ENCODE measurements at places on chromosomes 1 and 21.

DNA sequence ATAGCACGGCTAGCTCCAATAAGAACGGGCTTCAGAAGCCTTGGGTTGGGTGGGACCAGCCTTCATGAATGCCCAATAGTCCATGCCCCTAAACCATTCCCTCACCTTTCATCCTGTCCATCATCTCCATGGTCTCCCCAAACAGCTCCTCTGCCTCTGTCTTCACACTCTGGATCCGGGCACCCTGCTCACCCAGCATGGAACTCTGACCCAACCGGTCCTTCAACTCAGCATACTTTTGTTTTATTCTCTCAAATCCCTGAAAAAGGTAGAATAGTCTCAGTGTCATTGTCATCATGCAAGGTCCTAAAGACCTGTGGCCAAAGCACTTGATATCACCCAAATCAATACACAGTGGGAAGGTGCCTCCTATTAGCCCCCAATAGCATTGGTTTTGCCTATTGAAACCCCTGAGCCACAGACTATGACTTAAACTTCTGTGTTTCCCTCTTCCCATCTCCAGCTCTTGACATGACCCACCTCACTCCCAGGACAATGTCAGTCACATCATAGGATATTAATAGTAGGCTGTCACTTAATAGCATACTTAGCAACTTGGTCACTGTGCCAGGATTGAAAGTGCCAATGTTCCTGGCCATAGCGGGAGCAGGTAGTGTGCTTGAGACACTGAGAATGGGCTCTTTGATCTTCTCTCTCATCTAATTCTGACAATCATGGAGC, 33.0 kb downstream of the CAMK1G start:
- DNase-seq, result no peak

DNA sequence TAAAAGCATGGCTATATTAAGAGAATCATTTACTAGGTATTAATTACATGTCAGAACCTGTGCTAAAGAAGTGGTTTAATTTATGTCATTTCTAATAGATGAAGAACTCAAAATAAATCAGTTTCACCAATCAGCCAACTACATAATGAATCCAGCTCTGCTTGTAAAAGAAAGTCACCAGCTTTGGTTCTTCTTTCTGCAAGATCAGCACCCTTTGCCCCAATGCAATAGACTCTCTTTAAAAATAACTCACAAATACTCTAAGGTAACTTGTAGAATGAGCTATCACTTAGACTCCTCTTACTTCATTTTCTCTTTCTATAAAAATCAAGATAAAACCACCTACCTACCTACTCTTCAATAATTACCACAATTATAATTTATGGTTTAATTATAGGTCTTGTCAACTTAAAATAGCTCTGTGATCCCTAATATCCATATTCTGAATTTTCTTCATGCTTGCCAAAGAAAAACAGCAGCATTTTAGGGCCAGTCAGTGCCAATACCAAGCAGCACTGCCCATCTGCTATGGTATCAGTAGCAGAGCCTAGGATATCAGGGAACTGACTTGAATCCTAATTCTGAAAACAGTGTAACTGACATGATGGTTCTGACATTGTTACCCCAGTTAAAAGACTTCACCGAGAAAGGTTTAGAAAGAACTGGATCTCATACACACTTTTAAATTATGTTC, 11.3 kb downstream of the SLC19A2 start:
- no peak for DNase-seq

DNA sequence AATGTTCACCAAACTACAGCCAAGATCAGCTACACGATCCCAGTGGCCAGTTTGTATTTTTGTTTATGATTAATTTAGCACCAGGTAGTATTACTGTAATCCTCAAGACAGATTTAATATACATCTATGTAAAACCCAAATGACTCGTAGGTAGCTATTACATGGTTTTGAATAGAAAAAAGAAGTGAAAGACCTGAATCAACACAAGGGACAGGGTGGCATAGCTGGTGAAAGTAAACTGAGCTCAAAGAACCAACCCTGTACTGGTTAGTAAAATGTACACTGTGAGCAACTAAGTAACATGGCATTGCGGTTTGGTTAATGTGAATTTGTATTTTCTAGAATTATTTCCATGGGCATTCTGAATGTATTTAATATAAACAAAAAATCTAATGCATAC, 8.8 kb downstream of the GPATCH2 start:
- no peak for DNase-seq

- DNase-seq, result no peak
Measured at GRCh38 chr21:36005018-36005417, 55.3 kb downstream of the SETD4 start.

DNA sequence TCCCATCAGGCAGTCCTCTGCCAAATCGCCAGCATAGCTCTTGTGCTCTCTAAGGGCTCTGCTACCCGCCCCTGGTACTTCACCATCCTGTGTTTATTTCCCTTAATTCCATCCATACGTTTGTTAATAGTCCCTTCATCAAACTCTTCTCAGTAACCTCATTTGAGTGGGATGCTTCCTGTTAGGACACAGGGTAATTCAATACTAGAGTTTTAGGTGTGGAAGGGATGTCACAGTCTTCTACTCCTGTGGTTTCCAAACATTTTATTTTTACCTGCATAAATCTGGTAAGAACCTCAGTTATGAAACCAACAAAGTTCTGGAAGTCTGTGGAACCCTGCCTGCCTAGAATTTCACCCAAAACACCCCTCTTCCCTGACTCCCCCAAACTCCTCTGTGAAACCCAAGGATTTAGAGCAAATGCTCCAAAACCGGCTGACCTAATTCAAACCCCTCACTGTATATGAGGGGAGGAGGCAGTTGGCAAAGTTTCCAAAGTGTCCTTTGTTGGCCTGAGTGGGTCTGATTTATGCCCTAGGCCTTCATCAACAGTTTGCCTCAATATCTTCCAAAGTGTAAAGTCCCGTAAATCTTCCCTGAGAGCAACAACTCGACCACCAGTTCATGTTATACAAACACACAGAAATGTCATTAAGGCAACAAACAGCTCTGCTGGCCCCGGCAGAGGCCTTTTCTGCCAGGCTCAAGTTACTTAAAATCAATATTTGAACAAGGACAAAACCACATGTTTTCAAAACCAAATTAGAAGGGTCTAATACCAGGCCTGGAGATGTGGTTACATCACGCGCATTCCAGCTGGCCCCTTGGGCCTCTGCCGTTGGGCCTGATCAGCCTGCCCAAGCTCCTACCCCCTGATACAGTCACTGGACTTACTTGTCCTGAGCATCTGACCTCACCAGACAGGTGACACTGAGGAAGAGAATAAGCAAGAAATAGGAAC, 82.4 kb upstream of the FGGY start:
- DNase-seq, result no peak

- DNase-seq, result no peak
Measured at GRCh38 chr1:228140724-228141225, 696 bp downstream of the GUK1 start.

DNA sequence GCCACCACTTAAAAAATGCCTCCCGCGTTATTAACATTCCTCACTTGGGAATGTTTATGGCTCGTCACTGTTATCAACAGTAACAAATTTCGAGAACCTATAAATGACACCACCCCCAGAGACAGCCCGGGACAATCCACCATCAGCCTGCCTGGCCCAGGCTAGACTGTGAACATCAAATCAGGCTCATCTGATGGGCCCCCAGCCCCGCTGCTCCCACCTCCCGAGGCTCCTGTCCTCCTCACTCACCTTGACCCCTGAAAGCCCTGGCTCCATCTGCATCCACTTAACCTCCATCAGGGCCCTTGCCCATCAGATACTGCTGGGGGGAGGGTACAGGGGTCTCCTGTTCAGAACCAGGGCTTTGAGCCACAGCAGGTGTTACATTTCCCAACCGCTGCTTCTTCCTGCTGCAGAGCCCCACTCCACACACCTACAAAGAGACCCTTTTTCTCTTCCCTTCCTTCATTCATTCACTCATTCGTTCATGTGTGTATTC, 156.5 kb upstream of the VAMP3 start:
- no peak for DNase-seq
